ENCODE measurements at places on chromosomes 2 and 18.

- DNase-seq, result no peak
Observed at GRCh38 chr18:51069885-51070284, 39.9 kb downstream of the SMAD4 start.

DNA sequence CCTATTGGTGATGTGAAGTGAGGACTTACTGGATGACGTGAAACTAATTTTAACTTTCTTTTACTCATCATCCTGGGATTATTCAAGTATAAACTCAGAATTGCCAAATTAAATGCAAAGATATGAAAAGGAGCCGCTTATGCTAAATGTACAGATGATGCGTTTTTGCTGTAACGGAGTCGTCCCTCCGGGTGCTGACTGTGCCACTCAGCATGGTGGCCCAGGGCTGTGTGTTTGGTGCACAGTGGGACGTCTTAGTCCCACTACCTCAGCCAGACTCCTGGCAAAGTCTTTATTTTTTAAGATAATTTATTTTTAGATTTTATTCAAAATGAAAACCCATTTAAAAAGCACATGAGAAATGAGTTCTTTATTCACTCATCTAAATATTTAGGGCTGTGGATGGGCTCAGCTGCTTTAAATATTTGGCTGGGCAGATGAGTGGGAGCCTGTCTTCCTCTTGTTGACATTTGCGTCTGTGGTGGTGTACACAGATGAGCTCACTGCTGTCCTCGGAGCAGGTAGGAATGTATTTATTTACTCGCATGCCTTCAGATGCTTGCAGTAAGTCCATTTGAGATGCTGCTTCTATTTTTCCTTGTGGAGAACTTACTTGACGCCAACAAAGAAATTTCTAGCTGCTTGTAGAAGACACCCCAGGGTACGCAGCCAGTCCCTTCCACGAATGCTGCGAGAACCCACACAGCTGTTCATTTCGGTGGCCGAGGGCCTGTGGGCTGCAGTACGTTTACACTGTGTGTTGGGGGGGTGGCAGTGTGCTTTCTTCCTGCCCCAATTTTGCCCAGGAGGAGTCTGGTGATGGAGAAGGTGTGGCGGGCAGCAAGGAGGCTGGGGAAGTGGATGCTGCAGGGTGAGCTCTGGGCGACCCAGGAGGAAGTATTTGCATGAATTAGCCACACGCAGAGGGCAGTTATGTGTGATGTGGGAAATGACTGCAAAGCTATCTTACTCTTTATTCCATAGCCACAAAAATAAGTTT, 105.0 kb downstream of the AGAP1 start:
- no peak for DNase-seq

- peak; percentile 20 for DNase-seq
Observed at GRCh38 chr18:77114415-77115191, 18.0 kb downstream of the MBP start.

DNA sequence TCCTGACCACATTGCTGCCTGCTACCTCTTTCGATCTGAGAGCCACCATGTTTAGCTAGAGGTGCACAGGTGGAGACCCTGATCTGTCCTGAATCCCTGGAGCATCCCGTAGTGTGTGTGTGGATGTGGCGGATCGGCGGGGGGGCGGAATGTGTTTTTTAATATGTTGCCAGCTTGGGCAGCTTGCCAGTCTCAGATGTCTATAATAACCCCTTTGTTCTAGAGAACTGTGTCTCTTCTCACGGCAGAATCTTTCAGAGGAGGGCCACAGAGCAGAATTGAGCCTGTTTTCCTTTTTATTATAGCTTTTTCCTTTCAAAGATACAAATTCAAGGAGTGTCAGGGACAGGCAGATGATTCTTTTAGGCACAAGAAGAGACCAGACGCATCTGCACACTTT, 934.1 kb upstream of the KLHL29 start:
- DNase-seq, result no peak

- no peak for DNase-seq
Observed at GRCh38 chr2:54572262-54572635, 116.1 kb downstream of the SPTBN1 start.

- DNase-seq, result peak; percentile 15
Observed at GRCh38 chr2:120958623-120959366, 223.1 kb downstream of the GLI2 start.

DNA sequence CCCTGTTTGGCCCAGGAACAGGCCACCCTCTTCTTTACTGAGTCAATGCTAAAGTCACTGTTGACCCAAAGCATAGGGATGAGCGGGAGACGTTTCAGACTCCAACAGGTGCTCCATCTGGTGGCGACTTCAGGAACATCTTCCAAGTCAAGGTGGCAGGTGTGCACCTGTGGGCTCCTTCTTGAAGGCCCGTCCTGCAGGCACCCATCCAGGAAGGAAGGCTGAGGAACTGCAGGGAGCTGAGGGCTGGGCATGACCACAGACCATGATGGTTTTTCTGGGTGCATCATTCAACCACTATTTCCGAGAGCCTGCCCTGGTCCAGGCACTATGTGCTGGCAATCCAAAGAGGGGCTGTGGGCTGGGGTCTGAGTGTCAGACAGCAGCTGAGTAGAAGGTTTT, 142.8 kb downstream of the NDUFA10 start:
- DNase-seq, result peak; percentile 66

DNA sequence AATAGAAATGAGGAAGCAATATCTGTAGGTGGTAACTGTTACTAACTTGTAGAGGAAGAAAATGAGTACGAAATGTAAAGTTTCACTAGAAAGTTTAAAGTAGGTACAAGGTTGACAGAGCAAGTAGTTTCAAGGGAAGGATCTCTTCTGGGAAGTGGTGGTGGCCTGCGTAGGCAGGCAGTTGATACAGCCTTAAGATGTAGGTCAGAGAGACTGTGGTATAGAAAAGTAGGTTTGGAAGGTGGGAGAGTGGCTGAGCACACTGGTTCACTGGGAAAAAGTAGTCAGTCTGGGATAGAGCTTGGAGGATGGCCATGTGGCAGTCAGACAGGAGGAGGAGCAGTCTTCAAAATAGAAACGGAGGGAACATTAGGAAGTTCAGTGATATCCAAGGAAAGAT, 23.5 kb downstream of the KDM3A start:
- DNase-seq, result peak; percentile 58

DNA sequence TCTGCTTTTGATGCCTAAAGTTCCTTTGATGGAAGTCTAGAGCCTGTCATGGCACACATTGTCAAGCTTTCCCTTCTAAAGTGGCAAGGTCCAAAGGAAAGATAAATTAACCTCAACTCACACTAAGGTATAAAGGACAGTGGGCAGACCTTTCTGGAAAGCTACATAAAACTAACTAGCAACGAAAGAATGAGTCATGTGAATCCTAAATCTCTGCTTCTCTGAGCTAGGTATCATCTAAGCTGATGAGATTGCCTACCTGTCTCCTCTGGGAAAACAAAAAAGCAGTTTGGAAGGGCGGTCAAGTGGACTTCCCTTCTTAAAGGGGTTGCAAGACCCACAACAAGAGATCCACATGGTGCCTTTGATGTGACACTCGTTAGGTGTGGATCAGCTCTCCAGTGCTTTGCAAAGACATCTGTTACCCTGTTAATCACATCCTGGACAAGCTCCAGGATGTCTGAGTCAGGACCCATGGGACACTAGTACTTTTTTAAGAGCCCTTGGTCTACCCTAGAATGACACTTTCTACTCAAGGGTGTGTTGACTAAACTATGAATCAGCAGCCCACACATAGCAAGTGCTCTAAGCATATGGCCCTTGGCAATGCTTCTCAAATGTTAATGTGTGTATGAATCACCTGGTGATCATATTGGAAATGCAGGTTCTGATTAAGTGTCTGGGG, 173.5 kb downstream of the ALK start:
- peak; percentile 17 for DNase-seq

DNA sequence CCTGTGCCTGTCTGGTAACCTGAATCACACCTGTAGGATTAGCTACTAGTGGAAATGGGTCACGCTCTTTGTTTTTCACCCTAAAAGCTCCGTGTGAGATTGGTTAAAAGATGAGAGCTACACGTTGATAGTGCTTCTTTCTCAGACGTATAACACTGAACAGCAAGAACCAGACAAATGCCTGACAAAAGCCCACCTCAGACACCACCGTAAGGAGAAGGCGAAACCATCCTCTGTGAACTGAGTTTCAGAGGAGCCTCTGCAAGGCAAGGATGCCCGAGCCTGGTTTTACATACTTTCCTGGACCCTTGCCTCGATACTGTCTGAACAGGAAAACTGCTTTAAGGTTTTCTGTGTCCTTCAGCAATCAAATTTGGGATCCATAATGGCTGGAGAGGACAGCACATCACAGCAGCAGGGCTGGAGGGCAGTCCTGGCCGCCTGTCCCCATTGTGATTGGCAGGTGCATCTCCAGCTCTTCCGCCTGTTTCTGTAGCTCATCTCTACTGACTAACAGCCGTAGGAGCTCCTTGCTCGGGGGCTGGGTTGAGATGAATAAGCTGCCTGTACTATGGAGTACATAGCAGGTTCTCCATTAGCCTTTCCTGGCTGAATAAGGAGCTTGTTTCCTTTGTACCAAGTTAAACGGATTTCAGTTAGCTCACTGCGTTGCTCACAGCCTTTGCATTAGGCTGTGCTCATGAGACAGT, 155.5 kb downstream of the MYT1L start:
- DNase-seq, result no peak

GRCh38 chr2:7044253-7045250, 127.3 kb downstream of the RNF144A start:
- peak; percentile 71 for DNase-seq

GRCh38 chr18:685438-685837, 27.0 kb downstream of the ENOSF1 start:
- no peak for DNase-seq

DNA sequence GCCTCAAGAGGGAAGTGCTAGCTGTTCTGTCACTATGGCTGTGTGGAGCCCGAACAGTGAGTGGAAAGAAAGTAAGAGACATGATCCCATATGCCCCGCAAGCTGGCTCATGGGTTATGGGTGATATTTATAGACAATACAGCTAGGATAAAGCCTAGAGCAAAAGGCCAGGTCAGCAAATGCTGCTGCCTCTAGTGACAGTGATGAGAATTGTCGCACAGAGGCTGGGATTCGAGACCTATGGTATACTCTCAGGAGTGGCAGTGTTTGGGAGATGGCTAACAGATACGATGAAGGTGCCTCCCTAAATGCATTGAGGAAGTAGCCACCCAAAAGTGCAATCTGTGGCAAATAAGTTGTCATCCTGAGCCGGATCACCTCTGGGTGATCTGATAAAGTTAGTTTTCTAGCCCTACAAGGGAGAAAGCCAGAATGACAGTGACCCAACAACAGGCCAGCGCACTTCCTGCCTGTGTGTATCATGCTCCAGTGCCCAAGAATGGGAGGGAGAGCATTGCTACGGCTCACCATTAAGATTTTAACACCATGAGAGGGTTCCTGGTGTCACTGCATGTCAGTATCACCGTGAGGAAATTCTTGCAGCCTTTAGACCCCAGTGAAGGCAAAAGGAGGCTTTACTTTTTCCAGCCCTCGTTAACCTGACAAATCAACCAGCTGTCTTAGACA, 92.2 kb upstream of the TGFA start:
- DNase-seq, result no peak

DNA sequence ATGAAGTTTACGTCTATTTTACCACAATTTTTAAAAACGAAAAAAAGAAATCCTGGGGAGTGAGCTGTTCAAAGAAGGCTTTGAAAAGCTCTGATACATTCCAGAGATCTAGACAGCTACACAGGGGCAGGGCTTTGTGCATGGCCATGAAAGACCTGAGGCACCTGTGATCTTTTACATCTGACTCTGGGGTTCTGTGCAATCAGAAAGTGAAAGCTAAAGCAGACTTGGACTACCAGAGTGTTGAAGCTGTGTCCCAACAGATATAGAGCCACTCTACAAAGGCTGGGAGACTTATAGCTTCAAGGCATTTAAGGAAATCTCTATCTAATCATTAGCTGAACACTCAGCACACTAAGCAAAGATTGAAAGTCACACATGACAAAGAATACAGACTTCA, 34.1 kb downstream of the PARD6G start:
- no peak for DNase-seq

GRCh38 chr18:3060667-3061580, 48.0 kb upstream of the LPIN2 start:
- DNase-seq, result peak; percentile 79

DNA sequence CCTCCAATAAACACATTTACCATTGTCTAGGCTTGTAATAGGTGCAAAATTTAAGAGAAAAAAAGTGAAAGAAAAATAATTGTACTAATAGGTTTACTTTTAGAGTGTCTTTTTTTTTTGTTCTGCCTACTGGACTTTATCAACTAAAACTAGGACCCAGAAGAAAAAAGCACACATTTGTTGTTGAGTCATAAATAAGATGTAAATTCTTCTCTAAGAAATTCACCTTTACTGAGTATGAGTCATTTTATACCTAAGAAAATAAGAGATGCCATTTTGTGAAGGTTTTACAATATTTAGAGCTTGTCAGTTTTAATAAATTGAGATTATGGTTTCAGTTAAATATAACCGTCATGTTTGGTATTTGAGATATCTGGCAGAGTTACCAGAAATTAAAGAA, 19.2 kb downstream of the FARP2 start:
- no peak for DNase-seq
